ENCODE measurements at places on chromosomes 2 and 18. TPM values are rescaled to one million over a fixed set of nuclear protein-coding genes. Genes with fewer than 3 reads are reported as not detected.

The SATB2 gene
- total RNA-seq: 0.26 TPM

The GCA gene
- total RNA-seq: 4.5 TPM

The HRH4 gene
- total RNA-seq: not detected

The LRRTM1 gene
- not detected for total RNA-seq

The DSC2 gene
- under 0.01 TPM for total RNA-seq

The MOCOS gene
- total RNA-seq: 0.13 TPM

The CHRNG gene
- total RNA-seq: not detected

The ALPP gene
- total RNA-seq: not detected

The LHCGR gene
- not detected for total RNA-seq

The KLHL41 gene
- total RNA-seq: 0.13 TPM

The HOXD3 gene
- total RNA-seq: 7.2 TPM

The MTIF2 gene
- 26.3 TPM for total RNA-seq

The REG1B gene
- not detected for total RNA-seq

The PLCL1 gene
- 0.76 TPM for total RNA-seq

The ACKR3 gene
- 20.7 TPM for total RNA-seq

The TUBB8B gene
- total RNA-seq: not detected

The RRM2 gene
- total RNA-seq: 29.1 TPM

The PRKAG3 gene
- total RNA-seq: not detected

The SLC38A11 gene
- total RNA-seq: not detected

The ASB18 gene
- not detected for total RNA-seq
